H4 (cell line): ENCODE measurements at places on chromosomes 1 and 21. TPM values are rescaled to one million over a fixed set of nuclear protein-coding genes. Genes with fewer than 3 reads are reported as not detected.

DNA sequence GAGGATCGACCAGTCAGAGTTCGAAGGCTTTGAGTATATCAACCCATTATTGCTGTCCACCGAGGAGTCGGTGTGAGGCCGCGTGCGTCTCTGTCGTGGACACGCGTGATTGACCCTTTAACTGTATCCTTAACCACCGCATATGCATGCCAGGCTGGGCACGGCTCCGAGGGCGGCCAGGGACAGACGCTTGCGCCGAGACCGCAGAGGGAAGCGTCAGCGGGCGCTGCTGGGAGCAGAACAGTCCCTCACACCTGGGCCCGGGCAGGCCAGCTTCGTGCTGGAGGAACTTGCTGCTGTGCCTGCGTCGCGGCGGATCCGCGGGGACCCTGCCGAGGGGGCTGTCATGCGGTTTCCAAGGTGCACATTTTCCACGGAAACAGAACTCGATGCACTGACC, 9.6 kb downstream of the FAAP20 start:
- no peak for DNase-seq

- DNase-seq, result no peak
Observed at GRCh38 chr1:173367136-173367535, 110.0 kb upstream of the PRDX6 start.

- peak; percentile 69 for DNase-seq
Observed at GRCh38 chr1:51636764-51637522, 20.1 kb downstream of the OSBPL9 start.

GRCh38 chr1:170073893-170074249, 624 bp downstream of the KIFAP3 start:
- no peak for DNase-seq

ECM1 gene
- total RNA-seq, result 27.5 and 28.6 TPM in 2 replicates

ZDHHC18 gene
- total RNA-seq, result 13.8 and 15.9 TPM in 2 replicates

HPCA gene
- not detected in 2 replicates for total RNA-seq

TTC34 gene
- total RNA-seq, result 0.10 and 0.12 TPM in 2 replicates
